ENCODE measurements at places on chromosomes 3 and 15.

DNA sequence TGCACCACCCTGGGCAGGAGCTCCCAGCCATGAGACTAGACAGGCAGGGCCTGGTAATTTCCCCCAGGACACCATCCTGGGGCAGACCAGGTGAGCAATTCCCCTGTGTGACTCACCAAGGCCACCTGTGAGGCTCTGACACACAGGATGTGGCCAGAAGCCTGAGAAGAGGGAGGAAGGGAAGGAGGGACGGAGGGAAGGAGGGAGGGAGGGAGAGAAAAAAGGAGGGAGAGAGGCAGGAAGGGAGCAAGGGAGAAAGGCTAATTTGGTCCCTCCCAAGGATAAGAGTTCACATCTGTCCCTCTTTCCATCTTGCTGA is 25.9 kb downstream of the WNT7A start:
- no peak overlapping the region for H3K27ac ChIP-seq
- H3K4me3 ChIP-seq = no peak overlapping the region
- no peaks in the 10 kb centered on the region for H3K27me3 ChIP-seq
- DNase-seq = no peak

DNA sequence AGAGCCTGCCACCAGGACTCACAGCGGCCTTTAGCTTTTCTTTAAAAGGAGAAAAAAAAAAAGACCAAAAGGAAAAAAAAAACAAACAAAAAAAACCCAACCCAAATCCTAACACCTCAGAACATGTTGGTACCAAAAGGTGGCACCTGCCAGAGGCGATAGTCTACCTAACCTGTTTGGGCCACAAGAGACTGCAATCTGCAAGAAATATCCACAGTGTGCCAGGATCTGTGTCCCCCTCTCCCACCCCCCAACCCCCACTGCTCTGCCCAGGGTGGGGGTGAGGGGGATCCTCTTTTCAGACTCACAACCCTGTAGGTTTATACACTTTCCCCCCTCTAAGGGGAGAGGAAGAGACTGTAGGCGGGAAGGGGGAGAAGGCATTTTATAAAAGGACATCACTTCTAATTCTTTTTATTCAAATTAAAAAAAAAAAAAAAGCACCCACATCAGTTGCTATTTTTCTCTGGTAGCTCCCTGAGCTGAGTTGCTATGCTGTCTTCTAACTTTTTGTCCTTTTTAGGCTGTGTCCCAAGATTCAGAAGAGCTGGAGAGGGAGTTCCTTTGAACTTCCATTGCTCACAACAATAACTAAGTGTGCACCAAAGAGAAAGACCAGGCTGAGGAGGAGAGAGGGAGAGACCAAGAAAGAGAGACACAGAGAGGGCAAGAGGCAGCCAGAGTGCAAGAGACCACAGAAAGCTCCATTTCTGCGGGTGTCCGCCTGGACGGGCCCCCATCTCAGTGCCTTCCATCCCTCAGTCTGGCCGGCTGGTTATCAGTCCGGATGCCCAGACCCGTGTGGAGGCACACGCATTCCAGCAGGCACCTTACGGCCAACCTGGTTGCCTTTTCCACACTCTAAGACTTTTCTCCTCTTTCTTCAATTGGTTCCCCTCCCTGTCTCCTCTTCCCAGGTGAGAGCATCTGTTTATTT is 48.9 kb downstream of the TLE3 start:
- no peak overlapping the region for H3K27ac ChIP-seq
- H3K36me3 ChIP-seq = peaks cover 45% of the 10 kb centered on the region
- no peak overlapping the region for H3K4me3 ChIP-seq
- H3K4me1 ChIP-seq = no peaks in the 10 kb centered on the region
- DNase-seq = no peak

DNA sequence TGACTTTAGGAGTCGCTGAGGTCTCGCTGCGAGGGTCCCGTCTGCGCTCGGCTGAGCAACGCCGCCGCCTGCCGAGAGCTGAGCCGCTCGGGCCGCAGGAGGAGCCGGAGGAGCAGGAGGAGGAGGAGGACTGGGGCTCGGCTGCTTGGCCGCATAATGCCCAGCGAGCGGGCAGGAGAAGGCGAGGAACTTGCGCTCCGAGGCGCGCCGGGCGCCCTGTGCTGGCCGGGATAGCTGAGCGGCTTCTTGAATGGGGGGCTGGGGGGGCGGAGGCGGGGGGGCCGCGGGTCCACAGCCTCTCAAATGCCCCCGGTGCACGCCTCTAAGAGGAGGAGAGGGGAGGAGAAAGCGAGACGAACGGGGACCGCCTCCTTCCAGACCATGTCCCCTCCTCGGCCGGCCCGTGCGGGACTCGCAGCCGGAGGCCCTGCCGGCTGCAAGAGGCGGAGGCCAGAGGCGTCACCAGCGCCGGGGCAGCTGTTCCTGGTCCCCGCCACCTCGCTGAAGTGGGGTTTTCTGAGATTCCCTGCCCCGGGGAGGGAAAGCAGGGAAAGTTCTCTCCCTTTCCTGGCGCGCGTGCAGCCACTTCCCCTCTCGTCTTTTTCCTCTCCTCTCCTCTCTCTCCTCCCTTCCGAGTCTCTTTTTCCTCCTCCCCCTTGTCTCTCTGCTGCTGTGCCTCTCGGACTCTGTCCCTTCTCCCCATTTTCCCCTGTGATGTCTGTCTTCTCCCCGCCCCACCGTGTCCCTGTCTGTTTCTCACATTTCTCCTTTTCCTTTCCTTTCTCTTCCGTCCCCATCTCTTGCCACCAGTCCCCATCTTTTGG is at the start of gene ADAMTS9:
ADAMTS9 (minus strand) TSS at position 220 of the 824 bp plus-strand sequence. CDS start 343 bp downstream, outside the sequence.
- peaks cover 3% of the 10 kb centered on the region for H3K36me3 ChIP-seq
- DNase-seq = peak; percentile 86
- peak within 1 kb of the TSS; percentile 92 for H3K27ac ChIP-seq

GRCh38 chr3:42079701-42080452 is 11.3 kb upstream of the TRAK1 start:
- no peaks in the 10 kb centered on the region for H3K36me3 ChIP-seq
- H3K4me1 ChIP-seq = peaks cover 63% of the 10 kb centered on the region
- no peak for DNase-seq
- H3K27me3 ChIP-seq = no peaks in the 10 kb centered on the region
- no peak overlapping the region for H3K4me3 ChIP-seq
- H3K27ac ChIP-seq = peak overlapping the region; percentile 67

DNA sequence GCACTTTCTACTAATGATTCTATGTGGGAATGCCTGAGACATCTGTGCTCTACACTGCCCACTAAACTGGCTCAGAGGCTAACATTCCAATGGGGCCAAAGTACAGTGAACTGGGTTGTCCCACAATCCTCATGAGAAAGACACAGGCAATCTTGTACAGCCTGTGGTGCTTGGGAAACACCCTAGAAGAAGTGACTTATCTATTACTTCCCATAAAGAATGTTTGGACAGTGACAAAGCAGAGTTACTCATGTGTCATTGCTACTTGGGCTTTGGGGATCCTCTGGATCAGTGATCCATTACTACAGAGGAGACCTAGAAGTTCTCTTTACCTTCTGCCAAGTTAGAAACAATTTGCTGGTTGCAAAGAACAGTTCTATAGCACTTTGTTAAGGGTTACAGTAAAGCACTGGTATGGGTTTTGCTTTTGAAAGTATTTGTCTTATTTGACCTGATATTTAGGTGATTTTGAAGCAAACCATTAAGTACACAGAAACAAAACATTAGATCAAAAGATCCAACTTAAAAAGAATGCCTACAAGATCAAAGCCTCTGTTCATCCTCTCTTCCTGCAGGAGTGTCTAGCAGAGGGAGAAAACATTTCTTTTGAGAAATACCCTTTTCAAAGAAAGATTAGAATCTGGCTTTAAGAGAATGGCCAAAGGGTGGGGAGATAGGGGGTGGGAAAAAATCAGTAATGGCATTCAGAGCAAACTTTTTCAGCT is 75.8 kb downstream of the CTNNB1 start:
- H3K4me1 ChIP-seq = no peaks in the 10 kb centered on the region
- DNase-seq = no peak
- no peaks in the 10 kb centered on the region for H3K27me3 ChIP-seq
- no peak overlapping the region for H3K4me3 ChIP-seq
- no peak overlapping the region for H3K27ac ChIP-seq

GRCh38 chr3:105715372-105715771 is 153.4 kb downstream of the CBLB start:
- H3K27me3 ChIP-seq = no peaks in the 10 kb centered on the region
- no peak for DNase-seq
- H3K36me3 ChIP-seq = peaks cover 82% of the 10 kb centered on the region
- no peak overlapping the region for H3K27ac ChIP-seq
- H3K4me1 ChIP-seq = no peaks in the 10 kb centered on the region
- H3K4me3 ChIP-seq = no peak overlapping the region

GRCh38 chr15:56456229-56456628 is 8.7 kb downstream of the MNS1 start:
- no peak overlapping the region for H3K27ac ChIP-seq
- H3K36me3 ChIP-seq = no peaks in the 10 kb centered on the region

GRCh38 chr3:64345371-64345770 is 120.1 kb upstream of the PRICKLE2 start:
- DNase-seq = no peak
- H3K4me3 ChIP-seq = no peak overlapping the region
- H3K27me3 ChIP-seq = no peaks in the 10 kb centered on the region
- H3K27ac ChIP-seq = no peak overlapping the region
- no peaks in the 10 kb centered on the region for H3K4me1 ChIP-seq

DNA sequence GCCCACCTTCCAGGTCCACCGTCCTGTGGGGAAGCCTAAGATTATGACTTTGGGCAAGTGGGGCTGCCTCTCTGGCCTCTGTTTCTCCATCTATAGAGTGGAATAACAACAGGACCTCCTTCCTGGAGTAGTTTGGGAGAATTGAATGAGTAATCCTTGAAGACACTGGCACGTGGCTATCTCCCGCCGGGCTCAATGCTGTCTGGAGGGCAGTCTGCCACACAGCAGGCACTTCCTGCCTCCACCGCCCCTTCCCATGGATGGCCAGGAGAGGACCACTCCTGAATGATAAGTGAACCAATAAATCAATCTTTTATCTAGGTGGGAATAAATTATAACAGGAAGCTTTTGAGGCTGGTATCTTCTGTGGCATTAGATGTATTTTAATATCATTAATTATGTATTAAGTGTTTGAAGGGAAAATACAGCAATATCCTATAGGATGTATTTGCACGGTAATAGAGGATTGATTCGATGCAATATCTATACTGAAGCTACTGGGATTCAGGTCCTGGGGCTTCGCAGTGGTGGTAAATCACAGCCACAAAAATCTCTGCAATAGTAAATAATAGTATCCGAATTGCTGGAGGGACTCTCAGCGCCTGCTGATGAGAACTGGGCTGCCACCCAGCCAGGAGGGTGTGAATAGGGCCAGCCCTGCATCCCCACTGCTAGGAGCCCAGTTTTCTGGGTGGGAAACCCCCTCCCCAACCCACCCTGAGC is 15.9 kb downstream of the MEGF11 start:
- no peak overlapping the region for H3K4me3 ChIP-seq
- no peaks in the 10 kb centered on the region for H3K4me1 ChIP-seq
- DNase-seq = no peak
- H3K27ac ChIP-seq = no peak overlapping the region
- H3K36me3 ChIP-seq = no peaks in the 10 kb centered on the region

GRCh38 chr15:101450403-101451265 is 38.9 kb downstream of the PCSK6 start:
- peak overlapping the region; percentile 62 for H3K27ac ChIP-seq
- H3K4me1 ChIP-seq = peaks cover 42% of the 10 kb centered on the region

DNA sequence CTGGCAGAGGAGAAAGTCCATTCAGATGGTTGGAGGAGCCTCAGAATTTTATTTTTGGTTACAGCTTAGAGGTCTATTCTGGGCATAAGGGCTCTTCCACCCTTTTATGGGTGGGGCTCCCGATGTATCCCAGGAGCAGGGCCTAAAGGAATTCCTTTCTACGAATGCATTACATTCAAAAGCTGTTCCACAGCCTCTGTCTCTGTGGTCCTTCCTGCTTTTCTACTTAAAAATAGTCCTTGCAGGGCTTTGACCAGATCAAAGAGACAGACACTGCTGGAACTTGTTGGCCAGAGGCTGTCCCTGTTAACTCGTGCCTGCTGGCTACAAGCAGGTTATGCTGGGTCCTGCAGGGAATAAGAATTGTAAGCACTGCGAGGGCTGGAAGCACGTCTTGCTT is 14.4 kb upstream of the NOX5 start:
- H3K4me1 ChIP-seq = peaks cover 6% of the 10 kb centered on the region
- no peaks in the 10 kb centered on the region for H3K27me3 ChIP-seq
- H3K36me3 ChIP-seq = no peaks in the 10 kb centered on the region
- no peak overlapping the region for H3K4me3 ChIP-seq
- DNase-seq = no peak
- H3K27ac ChIP-seq = no peak overlapping the region

DNA sequence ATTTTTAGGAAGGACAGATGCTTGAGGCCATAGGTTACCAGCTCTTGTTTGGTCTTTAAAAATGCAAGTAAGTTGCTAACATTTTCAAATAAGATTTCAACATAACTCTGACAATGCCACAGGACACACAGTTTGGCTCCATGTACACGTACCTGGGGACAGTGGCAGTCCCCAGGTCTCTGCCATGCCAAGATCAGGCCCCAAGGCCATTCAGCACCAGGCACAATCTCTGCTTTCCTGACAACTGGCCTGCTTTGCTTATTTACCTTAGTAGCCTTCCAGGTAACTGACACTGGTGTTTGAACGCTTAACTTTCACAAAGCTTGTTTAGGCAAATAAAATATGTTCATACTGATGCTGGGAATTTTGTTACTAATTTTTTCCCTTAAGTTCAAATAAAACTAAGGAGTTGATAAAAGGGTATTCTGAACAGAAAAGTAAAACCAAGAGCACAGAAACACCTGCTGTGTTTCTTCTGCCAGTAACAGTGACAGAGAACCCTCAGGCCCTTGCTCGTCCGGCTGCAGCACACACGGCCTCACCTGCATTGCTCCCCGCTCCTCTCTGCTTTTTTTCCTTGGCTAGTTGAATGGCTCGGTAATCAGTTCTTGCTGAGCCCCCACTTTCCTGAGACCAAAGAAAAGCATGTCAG is 16.5 kb downstream of the ZXDC start:
- H3K4me3 ChIP-seq = no peak overlapping the region
- DNase-seq = no peak
- peaks cover 66% of the 10 kb centered on the region for H3K4me1 ChIP-seq
- H3K27me3 ChIP-seq = no peaks in the 10 kb centered on the region
- peak overlapping the region; percentile 96 for H3K27ac ChIP-seq
- peaks cover 92% of the 10 kb centered on the region for H3K36me3 ChIP-seq
